Astrocyte (in vitro differentiated cells and primary cell): ENCODE measurements at places on chromosomes 6 and 20. TPM values are rescaled to one million over a fixed set of nuclear protein-coding genes. Genes with fewer than 3 reads are reported as not detected.

DNA sequence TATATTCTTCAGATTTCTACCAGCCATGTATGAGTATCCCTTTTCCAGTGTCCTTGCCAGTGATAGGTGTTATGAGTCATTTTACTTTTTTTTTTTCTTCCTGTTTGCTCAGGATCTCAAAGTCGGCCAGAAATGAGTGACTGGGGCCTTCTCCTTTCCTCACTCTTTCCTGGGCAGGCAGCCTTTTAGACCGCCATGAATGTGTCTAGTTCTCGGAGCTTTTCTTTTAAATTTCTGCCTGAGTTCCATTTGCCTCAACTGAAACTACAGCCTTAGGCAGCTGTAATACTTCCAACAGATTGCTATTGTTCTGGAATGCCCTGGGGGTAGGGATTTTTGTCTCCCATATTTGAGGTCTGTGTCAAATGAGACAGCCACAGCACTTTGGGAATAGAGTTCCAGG, 83.7 kb downstream of the STXBP5 start:
- DNase-seq: peak; percentile 62

DNA sequence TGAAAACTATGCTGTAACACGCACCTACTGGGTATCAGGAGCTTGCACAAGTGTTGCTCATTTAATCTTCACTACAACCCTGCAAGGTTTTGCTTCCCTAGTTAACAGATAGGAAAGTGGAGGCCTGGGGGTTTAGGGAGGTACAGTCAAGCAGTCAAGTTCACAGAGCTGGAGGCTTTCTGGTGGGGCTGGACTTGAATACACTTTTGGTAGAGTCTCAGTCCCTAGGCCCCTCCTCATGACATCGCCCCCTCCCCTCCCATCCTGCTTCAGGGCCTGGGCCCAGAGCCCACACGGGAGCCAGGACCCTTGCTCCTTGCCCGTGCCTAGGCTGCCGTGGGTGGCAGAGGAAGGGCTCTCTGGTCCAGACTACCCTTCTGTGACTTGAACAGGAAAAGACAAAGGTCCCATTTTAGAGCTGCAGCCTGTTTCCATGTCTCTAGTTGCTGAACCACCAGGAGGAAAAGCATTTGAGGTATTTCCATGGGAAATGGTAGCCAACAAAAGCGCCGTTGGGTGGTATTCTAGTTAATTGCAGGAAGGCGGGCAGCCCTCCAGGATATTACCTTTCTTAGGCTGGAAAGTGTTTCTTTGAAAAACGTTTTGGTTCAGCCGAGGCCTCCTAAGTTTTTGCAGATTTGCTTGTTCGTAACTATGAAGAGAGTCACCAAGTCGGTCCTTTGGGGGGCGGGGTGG, 84.9 kb downstream of the CDC5L start:
- no peak for DNase-seq

DNA sequence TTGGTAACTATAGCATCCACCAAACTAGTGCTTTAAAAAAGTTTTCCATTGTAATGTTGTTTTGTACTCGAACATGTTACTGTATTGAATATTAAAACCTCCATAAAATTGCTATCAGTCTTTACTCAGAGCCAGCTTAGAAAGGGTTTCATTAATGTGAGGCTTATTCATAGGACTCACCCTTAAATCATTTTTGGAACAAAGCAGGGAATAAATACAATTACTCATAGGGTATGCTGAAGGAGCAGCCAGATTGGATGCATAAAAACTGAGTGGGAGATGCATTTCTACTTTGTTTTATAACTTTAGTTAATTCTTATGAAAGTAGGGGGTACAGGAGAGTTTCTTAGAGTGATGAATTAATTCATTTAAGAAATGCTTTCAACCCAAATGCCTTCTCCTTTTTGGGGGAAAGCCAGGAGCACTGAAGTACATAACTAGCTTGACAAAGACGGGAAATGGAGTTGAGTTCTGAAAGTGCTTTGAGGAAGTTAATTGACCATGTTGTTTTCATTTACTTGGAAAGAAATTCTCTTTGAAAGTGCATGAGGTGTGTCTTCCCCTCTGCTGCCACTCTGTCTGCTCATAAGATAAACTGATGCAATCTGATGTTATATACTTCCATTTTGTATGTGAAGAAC, 90.3 kb downstream of the RNF144B start:
- DNase-seq: peak; percentile 39

GRCh38 chr20:46030284-46031013, 1.4 kb downstream of the SLC12A5 start:
- DNase-seq: no peak

C6orf15 gene
- total RNA-seq: 4.6 and 6.4 TPM in 2 replicates
